BJ (cell line): ENCODE measurements at places on chromosomes 7 and 10.

DNA sequence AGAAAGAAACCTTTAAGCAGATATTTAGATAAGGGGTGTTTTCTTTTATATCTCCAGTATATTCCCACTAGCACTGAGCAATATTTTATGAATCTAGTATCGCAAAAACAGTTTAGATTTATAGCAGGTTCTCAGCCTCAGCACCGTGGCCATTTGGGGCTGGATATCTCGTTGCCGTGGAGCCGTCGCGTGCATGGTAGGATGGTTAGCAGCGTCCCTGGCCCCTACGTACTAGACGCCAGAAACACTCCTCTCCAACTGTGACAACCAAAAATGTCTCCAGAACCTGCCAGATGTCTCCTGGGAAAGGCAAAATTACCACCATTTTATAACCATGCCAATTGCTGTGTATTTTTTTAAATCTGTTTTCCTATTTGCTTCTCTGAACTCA lies 172.9 kb downstream of the CACNB2 start:
- no peak for DNase-seq

GRCh38 chr7:27151931-27152815 lies at the start of gene HOXA3:
TSS of gene HOXA3 (minus strand) at chr7:27152583. CDS start at chr7:27110640, 41,943 bp downstream.
- DNase-seq, result no peak

DNA sequence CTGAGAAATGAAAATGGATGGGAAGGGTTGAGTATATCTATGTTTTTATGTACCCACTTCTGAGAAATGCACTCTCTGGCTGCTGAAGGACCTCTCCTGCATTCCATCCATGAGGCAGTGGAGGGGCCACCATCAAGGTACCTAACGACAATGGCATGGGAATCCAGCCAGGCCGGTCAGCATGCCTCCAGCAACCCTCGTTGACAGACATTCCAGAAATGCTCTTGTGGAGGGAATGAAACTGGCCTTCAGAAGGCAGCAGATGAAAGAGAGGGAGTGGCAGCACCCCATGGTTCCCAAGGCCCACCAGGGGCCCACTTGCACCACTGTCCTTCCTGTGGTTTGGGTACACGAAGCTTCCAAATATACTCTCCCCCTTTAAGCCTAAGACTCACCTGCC lies 269.0 kb downstream of the ARHGAP12 start:
- DNase-seq, result no peak

GRCh38 chr7:51224811-51225595 lies 91.6 kb downstream of the COBL start:
- no peak for DNase-seq

DNA sequence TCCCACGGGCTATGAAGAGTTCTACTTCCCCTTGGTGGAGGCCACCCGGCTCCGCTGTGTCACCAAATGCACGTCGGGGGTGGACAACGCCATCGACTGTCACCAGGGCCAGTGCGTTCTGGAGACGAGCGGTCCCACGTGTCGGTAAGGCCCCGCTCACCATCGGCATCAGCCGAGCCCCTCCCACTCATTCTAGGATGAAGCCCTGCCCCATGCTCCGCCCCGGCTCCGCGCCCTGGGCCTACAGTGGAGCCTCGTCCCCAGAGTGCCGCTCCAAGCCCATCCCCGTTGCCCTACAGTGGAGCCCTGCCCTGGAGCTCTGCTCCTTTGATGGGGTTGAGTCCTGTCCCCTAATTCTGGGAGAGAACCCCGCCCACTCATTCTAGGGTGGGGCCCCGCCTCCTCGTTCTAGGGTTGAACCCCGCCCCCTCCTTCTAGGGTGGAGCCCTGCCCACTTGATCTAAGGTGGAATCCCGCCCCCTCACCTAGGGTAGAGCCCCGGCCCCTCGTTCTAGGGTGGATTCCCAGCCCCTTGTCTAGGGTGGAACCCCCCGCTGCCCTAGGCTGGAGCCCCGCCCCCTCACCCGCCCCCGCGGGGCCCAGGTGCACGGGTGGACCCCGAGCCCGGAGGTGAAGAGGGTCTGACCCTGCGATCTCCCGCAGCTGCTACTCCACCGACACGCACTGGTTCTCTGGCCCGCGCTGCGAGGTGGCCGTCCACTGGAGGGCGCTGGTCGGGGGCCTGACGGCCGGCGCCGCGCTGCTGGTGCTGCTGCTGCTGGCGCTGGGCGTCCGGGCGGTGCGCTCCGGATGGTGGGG lies 3.4 kb upstream of the MUC12 start:
- no peak for DNase-seq

GRCh38 chr10:533186-533585 lies 156.3 kb downstream of the DIP2C start:
- DNase-seq, result no peak

DNA sequence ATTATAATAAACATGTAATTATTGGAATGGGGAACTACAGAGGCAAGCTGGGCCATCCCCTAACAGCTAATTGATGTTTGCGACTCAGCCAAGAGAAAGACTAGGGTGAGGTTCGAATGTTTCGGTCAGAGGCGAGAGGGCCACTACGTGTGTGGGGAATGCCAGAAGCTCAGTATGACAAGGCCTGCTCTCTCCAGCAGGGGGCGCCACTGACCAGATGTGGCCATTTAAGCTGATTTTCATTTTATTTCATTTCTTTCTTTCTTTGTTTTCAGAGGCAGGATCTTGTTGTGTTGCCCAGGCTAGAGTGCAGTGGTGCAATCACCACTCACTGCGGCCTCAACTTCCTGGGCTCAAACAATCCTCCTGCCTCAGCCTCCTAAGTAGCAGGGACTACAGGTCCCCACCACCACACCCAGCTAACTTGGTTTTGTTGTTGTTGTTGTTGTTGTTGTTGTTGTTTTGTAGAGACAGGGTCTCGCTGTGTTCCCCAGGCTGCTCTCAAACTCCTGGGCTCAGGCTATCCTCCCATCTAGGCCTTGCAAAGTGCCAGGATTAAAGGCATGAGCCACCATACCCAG lies 38.1 kb downstream of the TMEM130 start:
- no peak for DNase-seq

- no peak for DNase-seq
These were observed 32.4 kb upstream of the FOXL3 start for GRCh38 chr7:257647-257992.

DNA sequence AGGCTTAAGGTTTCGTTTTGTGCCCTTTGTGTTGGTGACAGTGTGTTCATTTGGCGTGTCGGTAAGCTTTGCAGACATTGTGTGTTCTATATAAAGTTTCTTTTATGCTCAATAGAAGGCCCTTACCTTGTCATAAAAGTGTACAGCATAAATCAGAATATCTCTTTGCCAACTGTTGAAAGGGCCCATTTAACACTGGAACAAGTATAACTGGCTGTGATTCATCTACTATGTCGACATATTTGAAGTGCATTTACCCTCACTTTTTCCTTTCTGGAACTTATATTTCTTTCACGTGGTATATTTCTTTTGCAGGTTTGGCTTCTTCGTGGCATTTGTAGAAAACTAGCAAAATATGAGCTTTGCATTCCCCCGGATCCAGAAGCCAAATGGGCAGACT lies 32.7 kb downstream of the EEPD1 start:
- DNase-seq, result no peak
